ENCODE measurements at places on chromosomes 5 and 9. TPM values are rescaled to one million over a fixed set of nuclear protein-coding genes. Genes with fewer than 3 reads are reported as not detected.

DNA sequence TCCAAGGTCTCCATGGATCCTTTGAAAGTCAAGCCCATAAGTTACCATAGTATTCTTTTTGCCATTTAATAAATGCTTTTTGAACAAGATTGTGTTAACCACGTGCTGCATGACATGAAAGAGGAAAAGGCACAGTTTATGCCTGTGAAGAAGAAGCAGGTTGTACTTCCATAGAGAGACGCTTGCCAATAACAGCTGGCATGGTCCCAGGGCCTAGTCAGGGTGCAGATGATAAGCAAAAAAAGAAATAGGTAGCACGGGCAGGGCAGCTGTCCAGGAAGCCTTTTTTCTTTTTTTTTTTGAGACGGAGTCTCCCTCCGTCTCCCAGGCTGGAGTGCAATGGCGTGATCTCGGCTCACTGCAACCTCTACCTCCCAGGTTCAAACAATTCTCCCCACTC lies 71.8 kb upstream of the CLINT1 start:
- peak; percentile 14 for DNase-seq

DNA sequence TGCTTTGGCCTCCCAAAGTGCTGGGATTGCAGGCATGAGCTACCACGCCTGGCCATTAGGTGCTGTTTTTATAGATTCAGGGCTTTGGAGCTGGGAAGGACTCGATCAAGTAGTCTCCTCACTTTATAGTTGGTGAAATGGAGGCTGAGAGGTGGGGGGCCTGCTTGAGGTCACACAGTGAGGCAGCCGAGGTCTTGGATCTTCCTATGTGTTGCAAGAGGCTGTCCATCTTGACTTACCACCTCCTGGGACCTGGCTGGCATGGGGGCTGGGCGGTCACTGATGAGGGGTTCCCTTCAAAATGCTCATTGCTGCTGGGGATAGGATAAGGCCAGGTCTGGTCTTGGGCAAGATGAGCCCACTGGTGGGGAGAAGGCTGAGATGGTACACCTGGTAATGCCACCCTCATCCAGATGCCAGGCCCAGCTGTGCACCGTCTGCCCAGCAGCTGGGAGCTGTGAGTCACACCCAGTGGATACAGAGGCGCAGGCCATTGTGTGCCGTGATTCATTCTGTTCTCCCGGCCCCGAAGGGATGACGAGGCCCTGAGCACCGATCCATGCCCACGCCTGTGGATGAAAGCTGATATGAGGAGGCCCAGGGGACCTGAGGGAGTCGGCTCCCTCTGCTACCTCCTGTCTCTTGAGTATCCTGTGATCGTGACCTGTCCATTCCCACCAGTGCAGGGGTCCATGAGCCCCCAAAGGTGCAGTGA lies 10.5 kb upstream of the NDST1 start:
- DNase-seq, result peak; percentile 92

- no peak for DNase-seq
Observed at GRCh38 chr5:168609806-168610482, 30.8 kb upstream of the PANK3 start.

- no peak for DNase-seq
Observed at GRCh38 chr5:136724161-136724560, 358.8 kb upstream of the TRPC7 start.

DNA sequence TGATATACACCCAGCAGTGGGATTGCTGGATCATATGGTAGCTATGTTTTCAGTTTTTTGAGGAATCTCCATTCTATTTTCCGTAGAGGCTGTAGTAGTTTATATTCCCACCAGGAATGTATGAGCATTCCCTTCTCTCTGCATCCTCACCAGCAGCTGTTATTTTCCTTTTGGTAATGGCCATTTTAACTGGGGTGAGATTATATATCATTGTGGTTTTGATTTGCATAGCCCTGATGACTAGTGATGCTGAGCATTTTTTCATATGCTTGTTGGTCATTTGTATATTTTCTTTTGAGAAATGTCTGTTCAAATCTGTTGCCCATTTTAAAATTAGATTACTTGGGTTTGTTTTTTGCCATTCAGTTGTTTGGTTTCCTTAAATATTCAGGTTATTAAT lies 11.2 kb upstream of the PPIC start:
- no peak for DNase-seq

DNA sequence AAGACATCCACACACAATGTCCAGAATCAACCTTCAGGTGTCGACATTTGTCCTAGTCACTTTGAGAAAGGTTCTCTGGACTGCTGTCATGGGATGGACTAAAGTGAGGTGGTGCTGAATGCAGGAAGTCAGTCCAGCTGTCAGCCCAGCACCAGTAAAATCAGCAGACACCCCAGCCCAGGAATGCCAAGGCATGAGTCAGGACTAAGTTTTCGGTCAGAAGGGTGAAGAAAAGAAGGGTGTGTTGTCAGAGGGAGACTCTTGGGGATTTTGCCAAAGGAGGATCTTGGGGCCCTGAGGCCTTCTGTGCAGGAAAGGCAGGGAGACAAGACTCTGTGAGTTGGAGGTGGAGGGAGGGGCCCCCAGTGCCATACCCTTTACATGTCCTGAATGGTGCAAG lies 69.0 kb upstream of the XPA start:
- no peak for DNase-seq

- no peak for DNase-seq
Observed at GRCh38 chr9:10612641-10613398, at the start of gene PTPRD. Gene PTPRD, minus strand, starts transcription at chr9:10613002.

GRCh38 chr9:133693703-133694529 lies 44.2 kb downstream of the SARDH start:
- no peak for DNase-seq

- no peak for DNase-seq
Observed at GRCh38 chr9:7979611-7980010, 180.0 kb upstream of the DMAC1 start.

DNA sequence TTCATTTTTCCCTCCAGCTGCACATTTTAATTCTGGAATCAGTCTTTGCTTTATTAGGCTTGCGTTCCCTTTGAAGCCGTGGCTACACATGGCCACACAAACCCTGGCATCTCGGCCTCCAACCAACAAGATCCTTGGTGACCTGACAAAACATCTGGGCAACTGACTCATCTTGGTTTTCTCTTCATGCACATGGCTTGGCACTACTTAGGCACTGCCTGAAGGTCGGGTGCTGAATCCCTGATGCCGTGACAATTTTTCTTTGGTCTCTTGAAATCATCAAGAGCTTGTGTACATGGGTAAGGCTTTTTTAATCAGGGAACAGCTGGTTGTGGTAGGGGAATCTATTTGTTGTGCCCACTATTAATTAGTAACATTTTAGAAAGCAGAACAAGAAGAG lies 16.0 kb upstream of the PAPPA start:
- no peak for DNase-seq

DNA sequence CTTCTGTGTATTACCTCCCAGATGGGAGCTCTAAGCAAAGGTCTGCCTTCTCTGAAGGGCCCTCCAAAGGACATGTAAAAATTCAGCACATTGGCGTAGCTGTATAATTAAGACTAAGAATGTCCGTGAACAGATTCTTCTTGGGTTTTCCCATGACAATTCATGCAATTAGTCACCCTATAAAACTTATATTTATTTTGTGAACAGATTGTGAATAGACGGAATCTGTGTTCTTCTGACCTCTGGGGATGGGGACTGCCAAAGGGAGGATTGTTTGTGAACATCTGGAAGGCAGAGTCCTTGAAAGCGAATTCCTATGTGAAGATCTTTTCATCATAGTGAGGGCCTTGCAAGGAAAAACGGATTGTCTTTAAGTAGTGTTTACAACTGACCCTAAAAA lies 111.3 kb downstream of the EGFLAM start:
- no peak for DNase-seq

GRCh38 chr5:168314735-168315411 lies 23.4 kb downstream of the WWC1 start:
- no peak for DNase-seq

GRCh38 chr5:151469992-151470391 lies 22.6 kb downstream of the SLC36A1 start:
- no peak for DNase-seq

DNA sequence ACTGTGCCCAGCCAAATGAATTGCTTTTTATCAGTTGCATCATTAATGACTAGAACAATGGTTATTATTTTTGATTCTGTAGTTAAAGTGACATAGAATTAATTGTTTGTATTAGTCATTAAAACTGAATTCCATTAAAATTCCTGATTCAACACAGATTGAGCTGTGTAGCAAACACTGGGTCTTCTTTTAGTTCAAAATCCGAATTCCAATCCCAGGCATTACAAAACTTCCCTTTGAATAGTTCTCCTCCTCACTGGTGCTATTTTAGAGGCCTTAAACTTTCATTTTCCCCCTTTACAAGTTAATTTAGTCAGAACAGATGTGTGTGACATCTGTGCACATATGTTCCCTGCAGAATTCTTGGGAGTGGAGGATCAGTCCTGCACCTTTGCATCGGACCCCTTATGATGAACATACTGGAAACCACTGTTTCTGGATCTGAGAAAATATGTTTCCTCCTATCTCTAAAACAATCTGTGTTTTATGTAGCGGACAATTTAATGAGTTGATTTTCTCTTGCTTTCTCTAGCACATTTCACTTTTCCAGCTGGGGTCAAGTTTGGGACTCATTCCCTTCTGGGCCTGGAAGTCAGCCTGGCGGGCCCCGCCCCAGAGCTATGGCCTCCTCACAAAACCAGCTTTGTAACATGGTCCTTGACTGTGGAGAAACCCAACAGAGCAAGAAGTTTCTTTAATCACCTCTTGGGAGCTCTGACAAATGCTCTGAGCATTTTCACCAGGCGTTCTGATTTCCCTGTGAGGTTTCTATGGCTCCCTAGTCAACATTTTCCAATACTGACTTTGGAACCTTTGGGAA lies 87.9 kb upstream of the MAMDC2 start:
- DNase-seq, result no peak

- DNase-seq, result no peak
Observed at GRCh38 chr5:93184041-93184440, 397.0 kb downstream of the NR2F1-AS1 start.

DNA sequence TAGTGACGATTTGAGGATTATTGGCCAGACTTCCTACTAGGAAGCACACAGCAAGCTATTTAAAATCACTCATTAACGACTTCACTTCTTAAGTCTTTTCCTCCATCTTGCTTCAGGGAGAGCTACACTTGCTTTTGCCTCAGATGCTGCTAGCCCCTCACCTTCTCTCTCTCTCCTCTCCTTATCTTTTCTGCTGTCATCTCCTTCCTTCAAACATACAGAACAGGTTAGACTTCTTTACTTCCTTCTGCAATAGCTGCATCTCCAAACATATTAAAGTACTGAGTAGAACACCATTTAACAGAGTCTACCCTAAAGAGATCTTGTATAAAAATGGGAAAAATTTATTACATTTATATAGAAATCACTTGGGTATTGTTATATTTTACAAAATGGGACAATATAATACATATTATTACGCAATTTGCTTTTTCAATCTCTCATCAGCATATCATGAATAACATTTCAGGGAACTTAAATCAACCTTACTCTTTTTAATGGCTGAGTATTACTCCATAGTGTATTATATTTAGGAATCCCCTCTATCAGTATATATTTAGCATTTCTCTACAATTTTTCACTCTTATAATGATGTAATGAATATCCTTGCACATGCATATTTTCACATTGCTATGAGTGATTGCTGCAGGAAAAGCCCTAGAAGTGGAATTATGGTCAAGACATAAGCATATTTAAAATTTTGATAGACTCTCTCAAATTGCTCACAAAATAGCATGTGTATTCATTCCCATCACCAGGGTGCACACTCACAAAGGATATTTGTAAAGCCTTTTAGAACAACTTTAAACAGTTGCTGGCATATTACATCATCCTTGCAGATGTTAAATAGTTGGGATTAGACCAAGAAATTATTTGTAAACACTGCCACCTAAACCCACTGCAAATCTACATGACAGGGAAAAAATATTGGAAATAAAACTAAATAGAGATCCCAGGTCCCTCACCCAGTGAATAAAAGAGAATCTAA lies 164.5 kb upstream of the NFIB start:
- DNase-seq, result no peak

DNA sequence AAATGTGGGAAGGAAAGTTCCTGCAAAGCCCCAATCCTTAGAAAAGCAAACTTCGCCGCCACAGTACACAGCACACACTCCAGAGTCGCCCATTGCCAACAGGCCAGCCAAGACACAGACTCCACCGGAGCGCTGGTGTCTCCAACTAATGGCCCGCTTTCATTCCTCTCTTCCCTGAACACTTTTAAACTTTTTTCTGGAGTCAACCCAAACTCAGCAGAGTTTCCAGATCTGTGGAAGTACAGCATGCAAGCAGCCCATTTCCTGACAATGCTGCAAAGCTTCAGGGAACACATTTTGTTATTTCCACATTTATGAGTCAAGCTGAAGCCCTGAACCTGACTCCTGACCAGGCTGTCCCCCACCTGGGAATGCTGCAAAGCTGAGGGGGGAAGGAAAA lies 351.9 kb downstream of the NFIB start:
- peak; percentile 69 for DNase-seq

DNA sequence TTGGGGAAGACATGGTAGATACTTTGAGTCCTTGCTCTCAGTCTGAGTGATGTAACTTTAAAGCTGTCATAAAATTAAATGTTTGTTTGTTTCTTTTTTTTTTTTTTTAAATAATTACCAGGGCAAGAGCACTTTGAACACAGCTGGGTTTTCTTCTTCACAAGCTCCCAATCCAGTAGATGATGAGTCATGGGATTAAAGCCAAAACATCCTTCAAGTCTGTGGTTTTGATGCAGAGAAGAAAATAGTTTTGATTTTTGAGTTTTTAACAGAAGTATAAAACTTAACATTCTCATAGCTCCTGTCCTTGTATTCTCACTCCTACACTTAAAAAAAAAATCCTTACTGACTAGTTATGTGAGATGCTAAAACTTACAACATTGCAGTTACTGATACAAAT lies 34.8 kb upstream of the IL31RA start:
- no peak for DNase-seq

DNA sequence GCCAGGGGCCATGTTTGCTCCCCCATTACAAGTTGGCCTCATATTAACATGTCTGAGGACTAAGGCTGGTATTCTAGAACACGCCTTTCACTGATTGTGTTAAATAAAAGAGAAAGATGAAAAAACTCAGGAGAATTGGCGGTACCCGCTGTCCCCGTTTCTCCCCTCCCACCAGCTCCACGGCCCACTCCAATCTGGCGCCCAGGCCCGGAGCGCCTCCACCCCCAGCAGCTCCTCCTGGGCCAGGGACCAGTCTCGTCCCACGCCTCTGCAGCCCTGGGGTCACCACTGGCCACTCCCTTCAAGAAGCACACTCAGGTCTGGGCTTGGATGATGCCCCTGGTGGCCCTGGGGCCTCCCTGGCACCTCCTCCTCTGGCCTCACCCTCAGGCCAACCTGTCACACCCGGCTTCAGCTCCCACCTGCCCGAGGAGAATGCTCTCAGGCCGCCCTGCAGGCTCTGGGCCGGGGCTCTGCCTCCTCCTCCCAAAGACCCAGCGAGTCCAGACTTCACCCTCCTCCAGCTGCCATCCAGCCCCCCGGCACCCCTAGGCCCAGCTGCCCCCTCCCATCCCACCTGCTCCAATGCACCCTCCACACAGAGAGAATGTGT lies 133.0 kb upstream of the PPP1R26 start:
- DNase-seq, result no peak

The LYRM7 gene
- 7.5 TPM for total RNA-seq

The FBP2 gene
- not detected for total RNA-seq

The BAAT gene
- not detected for total RNA-seq

The LRRTM2 gene
- total RNA-seq, result 0.20 TPM

The ARPC5L gene
- total RNA-seq, result 68.1 TPM

The ACOT12 gene
- not detected for total RNA-seq

The GGTA1 gene
- total RNA-seq, result not detected

The SLC6A18 gene
- total RNA-seq, result not detected

The KIF20A gene
- 72.0 TPM for total RNA-seq

The MARCHF6 gene
- 105 TPM for total RNA-seq

The NR4A3 gene
- 0.22 TPM for total RNA-seq

The SPATA31C1 gene
- total RNA-seq, result not detected

The PCDHB9 gene
- 0.16 TPM for total RNA-seq

The IL3 gene
- not detected for total RNA-seq

The F2RL1 gene
- total RNA-seq, result 21.9 TPM

The ZNF462 gene
- total RNA-seq, result 27.0 TPM

Data from endothelial cell of umbilical vein (primary cell).